ENCODE measurements at places on chromosomes 6 and 20. TPM values are rescaled to one million over a fixed set of nuclear protein-coding genes. Genes with fewer than 3 reads are reported as not detected.

DNA sequence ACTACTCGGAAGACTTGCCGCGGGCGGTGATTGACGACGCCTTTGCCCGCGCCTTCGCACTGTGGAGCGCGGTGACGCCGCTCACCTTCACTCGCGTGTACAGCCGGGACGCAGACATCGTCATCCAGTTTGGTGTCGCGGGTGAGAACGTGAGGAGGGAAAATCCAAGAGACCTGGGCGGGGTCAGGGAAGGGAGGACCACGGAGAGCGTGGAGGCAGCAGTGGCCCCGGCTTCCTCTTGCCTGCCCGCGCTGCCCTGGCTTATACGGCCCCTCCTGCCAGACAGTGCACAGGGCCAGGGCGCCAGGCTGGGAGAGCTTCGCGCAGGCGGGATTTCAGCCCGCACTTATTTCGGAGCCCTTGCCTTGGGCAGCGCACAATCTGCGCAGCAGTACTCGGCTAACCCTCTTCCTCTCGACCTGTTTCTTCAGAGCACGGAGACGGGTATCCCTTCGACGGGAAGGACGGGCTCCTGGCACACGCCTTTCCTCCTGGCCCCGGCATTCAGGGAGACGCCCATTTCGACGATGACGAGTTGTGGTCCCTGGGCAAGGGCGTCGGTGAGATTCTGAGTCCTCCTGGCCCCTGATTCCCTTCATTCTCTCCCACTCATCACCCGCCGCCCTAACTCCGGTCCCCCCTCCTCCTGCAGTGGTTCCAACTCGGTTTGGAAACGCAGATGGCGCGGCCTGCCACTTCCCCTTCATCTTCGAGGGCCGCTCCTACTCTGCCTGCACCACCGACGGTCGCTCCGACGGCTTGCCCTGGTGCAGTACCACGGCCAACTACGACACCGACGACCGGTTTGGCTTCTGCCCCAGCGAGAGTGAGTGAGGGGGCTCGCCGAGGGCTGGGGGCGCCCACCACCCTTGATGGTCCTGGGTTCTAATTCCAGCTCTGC, 2.0 kb downstream of the MMP9 start:
- DNase-seq, result no peak

DNA sequence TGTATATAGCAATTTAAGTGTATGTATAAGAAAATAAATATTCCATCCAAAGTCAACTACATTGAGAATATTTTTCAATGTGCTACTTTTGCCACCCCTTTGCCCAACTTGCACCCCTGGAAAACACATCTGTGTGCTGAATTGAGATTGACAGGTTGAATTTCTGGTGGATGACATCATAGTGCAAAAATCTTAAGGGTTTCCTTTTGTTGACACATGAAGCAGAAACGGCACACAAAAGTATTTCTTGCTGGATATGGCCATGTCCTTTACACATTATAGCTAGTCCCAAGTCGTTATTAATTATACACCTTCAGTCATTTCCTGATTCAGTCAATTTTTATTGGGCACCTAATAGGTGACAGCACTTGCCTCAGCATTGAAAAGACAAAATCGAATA, 188.7 kb upstream of the FBXL4 start:
- DNase-seq, result no peak

DNA sequence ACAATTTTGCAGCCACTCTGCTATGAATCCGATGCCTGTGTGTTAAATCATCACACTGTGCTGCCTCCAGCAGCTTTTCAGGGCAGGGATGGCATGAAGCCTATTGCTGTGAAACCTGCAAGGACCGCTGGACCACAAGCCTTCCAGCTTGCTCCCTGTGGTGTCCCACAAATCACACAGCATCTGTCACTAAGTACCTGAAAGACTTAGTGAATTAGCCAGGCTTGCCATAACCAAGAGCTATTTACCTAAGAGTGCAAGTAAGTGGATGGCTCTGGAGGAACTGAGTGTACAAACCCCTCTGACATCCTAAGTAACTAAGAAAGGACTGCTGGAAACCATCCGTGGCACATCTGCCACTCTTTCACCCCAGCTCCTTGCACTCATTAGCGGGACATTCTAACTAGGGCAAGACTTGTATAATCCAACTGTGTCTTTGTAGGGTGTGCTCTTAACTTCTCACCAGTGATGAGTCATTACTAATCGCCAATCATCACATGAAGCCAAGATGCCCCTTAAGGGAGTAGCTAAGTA, 34.7 kb downstream of the FOXQ1 start:
- DNase-seq, result no peak

GRCh38 chr6:119738425-119738824, 388.9 kb upstream of the MAN1A1 start:
- DNase-seq, result no peak

DNA sequence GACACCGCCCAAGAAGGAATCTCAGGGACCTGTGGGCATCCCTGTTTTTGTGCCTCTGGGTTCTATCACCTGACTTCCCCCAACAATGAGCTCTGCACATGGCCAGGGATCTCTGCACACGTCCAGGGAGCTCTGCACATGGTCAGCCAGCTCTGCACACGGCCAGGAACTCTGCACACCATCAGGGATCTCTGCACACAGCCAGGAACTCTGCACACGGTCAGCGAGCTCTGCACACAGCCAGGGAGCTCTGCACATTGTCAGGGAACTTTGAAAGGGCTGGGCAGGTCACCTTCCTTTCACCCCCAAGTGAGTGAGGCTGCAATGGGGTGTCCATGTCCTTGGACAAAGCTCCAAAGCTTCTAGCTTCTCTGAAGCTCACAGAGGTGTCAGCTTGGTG, 5.2 kb upstream of the SLCO4A1 start:
- DNase-seq, result no peak

GRCh38 chr6:36758516-36759147, 61.0 kb downstream of the RAB44 start:
- no peak for DNase-seq

DNA sequence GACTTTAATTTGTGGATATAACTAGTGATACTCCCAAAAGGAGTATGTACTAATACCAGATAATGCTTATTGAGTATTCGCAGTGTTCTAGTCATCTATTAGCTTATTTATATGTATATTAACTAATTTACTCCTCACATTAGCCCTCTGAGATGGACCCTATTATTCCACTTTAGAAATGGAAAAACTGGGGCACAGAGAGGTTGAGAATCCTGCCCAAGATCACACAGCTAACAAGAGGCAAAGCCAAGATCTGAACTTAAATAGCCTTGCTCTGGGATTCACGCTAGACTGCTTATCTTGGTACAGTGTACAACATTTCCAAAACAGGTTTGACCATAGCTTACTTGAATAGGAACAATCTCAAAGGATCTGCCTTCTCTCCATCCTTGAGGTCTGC, 8.5 kb upstream of the SPO11 start:
- no peak for DNase-seq

DNA sequence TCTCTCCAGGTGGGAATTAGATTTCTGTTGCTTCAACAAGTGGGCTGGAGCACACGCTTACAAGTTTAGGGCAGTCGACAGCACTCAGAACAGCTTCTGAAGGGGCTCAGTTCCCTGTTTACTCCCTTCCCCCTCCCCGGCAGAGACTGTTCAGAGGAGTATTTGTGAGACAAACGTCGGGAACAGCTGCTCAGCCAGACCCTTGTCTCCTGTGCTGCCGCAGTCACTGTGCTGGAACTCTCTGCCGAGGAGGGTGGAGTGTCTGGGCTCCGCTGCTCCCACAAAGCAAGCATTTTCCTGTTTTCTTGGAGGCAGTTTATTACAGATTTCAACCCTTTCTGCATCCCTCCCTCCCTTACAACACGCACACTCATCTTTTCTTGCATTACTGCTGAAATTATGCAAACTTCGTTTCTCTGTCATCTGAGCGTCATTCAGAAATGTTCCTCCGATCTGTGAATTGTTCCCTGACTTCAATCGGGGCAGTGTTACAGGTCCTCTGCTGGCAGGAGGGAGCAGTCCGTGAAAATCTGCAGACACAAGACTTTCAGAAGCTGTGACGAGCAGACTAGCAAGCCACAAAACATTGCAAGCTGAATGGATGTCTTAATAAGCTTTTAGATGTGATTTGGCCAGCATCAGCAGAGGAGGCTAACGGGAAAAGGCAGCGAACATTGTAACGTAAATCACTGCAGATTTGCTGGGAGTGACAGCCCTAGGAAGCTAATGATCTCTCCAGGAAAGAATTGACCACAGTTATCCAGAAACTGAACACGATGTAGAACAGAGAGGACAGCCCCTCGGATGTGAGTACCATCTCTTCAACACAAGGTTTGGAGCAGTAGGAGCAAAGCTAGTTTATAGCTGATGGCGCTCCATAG, 76.2 kb downstream of the LYRM2 start:
- DNase-seq, result no peak

- no peak for DNase-seq
These were observed 220.0 kb downstream of the CLIC5 start for GRCh38 chr6:45795678-45796077.

Gene FAM83B
- total RNA-seq, result under 0.01 TPM

Gene NR2E1
- not detected for total RNA-seq

Gene OTOR
- not detected for total RNA-seq

Gene FAM162B
- 3.2 TPM for total RNA-seq

Gene GRM1
- total RNA-seq, result under 0.01 TPM

Gene PXDC1
- total RNA-seq, result 60.6 TPM
